ENCODE measurements at places on chromosomes 11 and 22.

- no peak for DNase-seq
Observed at GRCh38 chr11:77813256-77813655, 7.3 kb downstream of the RSF1 start.

DNA sequence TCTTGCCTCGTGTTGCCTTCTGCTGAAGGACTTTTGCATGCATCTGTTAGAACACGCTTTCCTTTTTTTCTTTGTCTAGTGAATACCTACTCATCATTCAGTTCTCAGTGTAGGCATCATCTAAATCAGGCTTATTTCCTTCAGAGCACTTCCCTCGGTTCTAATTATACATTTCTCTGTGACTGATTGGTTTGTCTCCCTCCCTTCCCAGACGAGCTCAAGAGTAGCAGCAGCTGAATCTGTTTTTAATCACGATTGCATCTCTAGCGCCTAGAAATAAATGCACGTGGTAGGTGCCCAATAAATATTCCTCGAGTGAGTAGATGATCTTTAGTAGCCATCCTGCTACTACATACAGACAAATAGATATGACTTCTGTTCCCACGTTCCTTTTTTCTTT lies 6.3 kb downstream of the CEP164 start:
- DNase-seq = no peak

DNA sequence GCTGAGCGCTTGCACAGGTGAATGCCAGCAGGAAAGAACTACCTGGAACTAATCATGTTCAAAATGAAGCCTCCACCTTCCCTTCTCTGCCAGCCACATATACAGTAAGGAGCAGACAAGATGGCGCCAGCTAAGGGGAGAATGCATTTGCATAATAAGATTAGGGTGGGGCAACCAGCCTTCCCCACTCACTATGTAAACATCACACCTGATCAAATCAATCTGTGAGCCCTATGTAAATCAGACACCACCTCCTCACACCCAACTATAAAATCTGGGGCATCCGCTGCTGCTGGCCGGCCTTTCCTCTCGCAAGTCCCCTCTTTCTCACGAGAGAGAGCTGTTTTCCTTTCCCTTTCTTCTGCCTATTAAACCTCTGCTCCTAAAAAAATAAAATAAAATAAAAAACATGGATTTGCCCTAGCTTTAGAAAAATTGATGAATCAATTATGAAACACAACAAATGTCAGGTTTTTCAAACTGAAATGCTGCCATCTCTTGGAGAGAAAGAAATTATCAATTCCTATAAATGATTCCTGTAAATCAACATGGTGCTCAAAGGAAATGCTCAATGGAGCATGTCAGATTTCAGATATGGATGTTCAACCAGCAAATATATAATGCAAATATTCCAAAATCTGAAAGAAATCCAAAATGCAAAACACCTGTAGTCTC lies 108.9 kb downstream of the SGSM3 start:
- DNase-seq = no peak

GRCh38 chr11:3613998-3614741 lies 27.6 kb downstream of the ART5 start:
- no peak for DNase-seq

- no peak for DNase-seq
Observed at GRCh38 chr11:60158636-60159035, 24.2 kb downstream of the MS4A6A start.

DNA sequence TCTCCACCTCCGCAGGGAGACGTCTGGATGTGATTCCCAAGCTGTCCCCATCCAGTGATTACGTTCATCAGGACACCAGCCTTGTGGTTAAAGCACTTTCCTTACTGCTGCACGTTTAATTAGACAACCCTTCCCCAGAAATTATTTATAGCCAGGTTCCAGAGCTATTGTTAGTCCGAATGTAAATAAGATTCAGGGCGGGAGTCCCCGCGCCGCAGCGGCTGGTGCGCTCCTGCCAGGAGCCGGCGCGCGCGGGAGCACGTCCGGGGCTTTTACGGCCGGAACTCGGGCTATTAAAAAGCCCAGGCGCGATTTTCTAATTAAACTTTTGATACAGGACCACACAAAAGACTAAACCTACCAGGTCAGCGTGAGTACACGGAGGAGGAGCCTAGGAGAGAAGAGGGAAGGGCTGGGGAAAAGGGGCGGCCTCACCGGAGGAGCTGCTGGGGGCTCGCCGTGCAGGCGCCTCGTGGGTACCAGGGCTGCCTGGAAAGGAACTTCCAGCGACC lies 538.3 kb downstream of the OPCML start:
- DNase-seq = no peak

DNA sequence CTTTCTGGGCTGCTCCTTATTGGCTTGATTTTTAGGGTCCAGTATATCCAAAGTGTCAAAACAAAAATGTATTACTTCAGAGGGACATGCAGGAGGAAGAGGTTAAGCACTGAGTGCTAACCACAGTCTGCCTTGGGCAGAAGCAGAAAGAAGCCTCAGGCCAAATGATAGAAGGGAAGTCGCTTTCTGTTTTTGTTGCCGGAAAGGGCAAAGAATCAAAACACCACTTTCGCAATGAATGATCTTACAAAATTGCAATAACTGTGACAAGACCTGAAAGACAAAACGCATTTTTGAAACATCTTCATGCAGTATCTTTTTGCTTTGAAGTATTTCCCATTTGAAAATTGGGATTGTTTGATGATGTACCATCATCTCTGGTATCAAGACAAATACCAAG lies 70.1 kb upstream of the PICALM start:
- DNase-seq = no peak

GRCh38 chr11:43567396-43567975 lies 113.1 kb upstream of the HSD17B12 start:
- peak; percentile 64 for DNase-seq

DNA sequence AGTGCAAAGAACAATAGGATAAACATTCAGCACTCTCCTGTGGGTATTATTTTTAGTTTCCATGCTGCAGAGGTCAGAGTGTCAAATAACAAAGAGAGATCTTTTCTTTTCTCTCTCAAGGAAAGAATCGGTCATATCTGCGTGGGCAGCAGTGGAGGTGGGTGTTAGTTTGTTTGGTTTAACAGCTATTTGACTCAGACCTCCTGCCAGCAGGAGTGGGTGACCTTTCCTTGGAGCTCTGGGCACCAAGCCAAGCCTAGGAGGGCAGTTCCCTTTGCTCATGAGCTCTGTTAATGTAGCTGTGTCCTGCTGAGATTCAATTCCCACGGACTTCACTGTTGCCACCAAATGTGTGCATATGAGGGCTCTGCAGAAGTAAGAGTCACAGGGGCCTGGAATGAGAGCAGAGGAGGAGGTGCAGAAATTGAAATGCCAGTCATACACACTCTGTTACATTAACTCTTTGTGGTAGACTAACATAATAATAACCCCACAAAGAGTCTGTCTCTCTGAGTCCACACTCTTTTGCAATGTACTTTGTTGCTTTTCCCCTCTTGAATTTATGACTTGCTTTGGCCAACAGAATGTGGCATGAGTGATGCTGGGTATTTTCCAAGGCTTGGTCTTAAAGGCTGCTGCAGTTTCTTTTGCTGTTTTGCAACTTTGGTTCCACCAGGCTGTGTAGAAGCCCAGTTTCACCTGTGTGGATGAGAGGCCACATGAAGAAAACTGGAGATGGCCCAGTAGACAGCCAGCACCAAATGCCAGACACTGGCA lies 76.0 kb upstream of the GRK3 start:
- DNase-seq = peak; percentile 6

DNA sequence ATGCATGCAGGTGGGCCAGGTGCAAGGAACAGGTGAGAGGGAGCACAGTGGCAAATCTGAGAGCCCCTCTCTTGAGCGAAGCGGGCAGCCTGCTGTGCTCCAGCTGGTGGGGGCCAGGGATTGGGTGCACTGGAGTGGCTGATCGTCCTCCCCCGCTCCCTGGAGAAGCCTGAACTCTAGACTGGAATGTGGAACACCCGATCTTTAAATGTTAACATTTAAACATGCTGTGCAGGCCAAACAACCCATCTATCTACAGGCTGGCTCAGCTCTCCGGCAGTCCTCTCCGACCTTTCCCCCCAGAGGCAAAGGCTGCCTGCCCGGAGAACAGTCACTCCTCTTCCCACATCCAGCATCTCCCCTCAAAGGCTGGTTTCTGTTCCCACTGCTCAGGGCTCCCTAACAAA lies 5.1 kb downstream of the MRGPRF start:
- no peak for DNase-seq

DNA sequence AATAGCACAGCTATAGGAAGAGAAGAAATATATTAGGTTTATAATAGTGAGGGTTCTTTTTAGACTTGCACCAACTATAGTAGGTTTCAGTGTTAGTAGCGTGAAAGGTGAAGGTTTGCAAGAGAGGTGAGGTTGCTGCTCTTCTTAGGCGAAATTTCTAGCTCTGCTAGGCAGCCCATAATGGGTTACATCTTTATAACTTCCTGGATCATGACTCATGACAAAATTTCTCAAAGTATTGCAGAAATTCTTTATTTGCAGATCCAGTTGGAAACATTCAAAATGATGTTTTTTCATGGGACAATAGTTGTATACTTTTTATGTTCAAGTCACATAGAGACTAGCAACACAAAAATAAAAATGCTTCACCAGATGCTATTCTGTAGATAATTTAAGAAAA lies 260.0 kb downstream of the SOX6 start:
- DNase-seq = no peak

DNA sequence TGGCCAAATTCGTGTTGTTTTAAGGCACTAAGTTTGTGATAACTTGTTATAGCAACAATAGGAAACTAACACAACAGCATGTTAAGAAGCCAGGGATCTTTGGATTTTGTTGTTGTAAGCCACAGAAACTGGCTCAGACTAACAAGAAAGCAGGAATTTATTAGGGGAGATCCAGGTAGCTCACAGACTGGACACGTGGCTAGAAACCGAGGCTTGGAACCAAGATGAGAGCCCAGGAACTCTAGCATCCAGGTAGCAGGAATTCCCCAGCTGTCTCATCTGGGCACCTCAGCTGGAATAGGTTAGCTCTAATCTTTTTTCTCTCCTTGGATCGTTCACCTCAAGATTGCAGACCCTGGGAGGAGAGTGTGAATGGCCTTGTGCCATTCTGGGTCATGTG lies 24.9 kb downstream of the POLA2 start:
- no peak for DNase-seq

DNA sequence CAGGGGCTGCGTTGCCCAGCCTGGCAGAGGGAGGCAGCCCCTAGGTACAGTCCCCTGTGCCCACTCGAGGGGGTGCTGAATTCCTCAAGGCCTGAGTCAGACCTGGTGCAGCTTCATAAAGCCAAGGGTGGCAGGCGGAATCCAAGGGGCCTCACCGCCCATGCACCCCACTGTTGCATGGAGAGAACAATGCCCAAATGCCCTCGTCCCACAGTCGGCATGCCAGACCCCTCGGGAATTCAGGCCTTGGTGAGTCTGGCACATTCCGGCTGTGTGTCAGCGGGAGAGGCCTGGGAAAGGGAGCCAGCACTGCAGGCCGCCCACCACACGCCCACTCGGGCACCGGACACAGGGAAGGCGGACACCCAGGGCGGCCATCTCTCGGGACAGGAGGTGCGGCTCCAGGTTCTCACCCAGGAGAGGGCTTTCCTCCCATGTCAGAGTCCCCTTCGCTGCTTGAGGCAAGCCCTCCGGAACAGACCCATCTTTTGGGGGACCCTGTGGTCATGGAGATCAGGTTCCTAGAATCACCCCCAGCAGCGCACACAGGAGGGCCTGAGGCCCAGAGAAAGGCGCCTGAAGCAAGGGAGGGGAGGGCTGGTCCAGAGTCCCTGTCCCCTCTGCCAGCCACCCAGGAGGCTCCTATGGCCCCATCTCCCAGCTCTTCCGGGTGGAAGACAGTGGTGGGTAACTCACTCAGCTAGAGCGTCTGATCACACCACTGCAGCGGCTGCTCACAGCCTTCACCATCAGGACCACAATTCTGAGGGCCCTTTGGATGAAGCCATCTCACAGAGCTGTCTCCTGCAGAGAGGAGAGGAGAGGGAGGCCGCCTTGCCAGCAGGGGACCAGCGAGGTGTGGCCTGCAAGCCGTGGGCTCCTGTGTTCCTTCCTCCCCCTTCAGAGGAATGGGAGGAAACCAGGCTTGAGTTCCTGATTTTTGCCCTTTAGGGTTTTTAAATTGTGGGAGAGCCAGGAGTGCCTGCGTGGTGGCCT lies 31.6 kb upstream of the KCNQ1OT1 start:
- DNase-seq = no peak

DNA sequence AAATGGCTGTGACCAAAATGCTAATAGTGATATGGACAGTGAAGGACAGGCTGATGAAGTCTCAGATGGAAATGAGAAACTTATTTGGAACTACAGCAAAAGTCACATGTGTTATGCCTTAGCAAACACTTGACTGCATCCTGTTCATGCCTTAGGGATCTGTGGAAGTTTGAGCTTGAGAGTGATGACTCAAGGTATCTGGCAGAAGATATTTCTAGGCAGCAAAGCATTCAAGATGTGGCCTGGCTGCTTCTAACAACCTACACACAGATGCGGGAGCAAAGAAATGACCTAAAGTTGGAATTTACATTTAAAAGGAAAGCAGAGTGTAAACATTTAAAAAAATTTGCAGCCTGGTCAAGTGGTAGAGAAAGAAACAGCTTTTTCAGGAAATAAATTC lies 28.1 kb upstream of the CD81 start:
- DNase-seq = no peak

DNA sequence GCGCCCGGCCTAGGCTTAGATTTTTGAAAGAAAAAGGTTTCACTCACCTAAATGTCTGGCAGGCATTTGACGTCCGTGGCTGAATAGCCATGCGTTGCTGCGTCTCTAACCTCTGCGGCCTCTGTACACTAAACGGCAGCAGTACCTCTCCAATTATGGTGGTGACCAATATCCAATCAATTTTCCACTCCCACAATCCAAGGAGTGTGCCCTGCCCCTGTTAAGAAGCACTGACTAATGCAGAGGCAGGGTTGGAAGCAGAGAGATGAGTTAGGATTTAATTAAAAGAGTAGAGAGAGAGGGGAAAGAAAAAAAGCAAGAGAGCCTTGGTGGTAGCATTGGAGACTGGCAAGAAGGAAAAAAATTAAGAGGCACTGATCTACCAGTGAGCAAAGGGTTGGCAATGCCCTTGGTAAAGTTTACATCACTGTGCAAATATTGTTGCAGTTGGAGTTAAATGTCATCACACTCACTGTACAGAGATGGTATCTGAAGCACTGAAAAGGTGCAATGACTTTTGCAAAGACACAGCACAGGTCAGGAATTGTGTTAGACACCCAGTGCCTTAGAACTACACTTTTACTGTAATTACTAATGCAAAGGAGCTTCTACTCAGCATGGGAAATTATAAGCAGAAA lies 526.7 kb downstream of the NTM start:
- no peak for DNase-seq

DNA sequence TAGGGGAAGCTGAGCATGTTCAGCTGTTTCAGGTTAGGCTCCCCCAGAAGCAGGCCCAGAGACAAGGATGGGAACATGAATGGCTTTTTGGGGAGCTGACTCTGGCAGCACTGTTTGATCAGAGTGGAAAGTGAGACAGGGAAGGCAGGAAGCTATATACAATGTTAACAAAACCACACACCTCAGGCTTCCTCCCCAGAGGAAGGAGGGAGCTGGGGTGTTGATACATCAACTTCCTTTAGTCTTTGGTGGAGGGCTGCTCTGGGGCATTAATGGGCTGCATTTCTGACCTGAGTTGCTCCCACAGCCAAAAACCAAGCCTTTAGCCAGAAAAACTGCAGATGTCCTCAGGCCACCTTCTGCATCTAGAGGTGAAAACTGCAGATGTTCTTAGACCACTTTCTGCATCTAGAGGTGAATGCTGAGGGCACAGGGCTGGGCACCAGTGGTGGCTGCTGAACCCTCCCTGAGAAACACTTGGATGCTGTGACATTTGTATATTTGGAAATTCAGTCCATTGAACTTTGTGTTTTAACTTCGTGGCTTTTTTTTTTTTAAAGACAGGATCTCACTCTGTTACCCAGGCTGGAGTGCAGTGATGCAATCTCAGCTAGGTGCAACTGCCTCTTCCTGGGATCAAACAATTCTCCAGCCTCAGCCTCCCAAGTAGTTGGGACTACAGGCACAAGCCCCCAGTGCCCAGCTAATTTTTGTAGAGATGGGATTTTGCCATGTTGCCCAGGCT lies 49.9 kb downstream of the KIAA1671 start:
- DNase-seq = no peak

All from SW 1271 (cell line).